ENCODE measurements at places on chromosomes 2 and 18. TPM values are rescaled to one million over a fixed set of nuclear protein-coding genes. Genes with fewer than 3 reads are reported as not detected.

DNA sequence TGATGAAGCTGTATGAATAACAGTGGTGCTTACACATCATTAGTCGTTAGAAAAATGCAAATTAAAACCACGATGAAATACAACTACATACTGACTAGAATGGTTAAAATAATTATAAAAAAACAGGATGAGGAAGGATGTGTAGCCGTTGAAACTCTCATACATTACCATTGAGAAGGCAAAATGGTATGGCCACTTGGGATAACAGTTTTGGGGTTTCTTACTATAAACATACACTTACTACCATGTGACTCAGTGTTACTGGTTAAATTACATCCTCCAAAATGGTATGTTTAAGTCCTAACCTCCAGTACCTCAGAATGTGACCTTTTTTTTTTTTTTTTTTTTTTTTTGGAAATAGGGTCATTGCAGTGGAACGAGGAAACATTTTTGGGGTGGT lies 58.4 kb downstream of the UBE2E3 start:
- no peaks in the 10 kb centered on the region for H3K27me3 ChIP-seq
- DNase-seq: no peak
- no peaks in the 10 kb centered on the region for H3K4me1 ChIP-seq
- no peak overlapping the region for H3K27ac ChIP-seq
- H3K36me3 ChIP-seq: no peaks in the 10 kb centered on the region

DNA sequence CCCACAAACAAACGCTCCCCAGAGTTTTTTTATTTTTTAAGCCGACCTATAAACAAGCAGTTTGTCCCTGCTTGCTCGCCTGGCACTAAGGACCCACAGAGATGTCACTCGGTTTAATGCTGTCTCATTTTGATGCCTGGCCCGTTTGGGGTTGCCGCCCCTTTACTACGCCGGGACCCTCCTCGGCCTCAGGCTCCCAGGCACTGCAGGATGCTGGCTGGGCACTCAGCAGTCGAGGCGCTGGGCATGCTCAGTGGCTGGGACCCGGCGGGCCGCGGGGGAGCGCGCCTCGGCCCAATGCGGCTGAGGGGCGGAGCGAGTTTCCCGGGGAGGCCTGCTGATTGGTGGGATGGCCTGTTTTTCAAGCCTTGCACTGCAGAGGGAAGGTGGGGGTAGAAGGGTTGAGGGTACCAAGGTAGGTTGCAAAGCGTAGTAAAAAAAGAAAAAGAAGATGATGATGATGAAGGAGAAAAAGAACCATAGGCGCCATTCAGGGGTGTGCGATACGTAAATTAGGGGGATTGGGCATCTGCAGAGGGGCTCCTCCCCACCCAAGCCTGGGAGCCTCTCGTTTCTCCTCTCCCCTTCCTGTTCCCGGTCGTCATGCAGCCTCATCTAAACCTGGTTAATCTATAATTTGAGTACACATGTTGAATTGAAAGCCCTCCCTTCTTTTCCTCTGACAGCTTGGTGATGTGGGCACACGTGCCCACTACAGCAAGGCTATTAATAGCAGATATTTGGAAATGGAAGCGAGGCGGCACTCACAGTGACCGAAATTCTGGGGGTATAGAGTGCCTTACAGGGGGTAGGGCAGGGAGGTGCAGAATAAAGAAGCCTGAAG lies 1.5 kb upstream of the IRS1 start:
- peaks cover 41% of the 10 kb centered on the region for H3K4me1 ChIP-seq
- H3K27ac ChIP-seq: peak overlapping the region; percentile 96
- peaks cover 53% of the 10 kb centered on the region for H3K27me3 ChIP-seq
- peak overlapping the region; percentile 62 for H3K4me3 ChIP-seq

DNA sequence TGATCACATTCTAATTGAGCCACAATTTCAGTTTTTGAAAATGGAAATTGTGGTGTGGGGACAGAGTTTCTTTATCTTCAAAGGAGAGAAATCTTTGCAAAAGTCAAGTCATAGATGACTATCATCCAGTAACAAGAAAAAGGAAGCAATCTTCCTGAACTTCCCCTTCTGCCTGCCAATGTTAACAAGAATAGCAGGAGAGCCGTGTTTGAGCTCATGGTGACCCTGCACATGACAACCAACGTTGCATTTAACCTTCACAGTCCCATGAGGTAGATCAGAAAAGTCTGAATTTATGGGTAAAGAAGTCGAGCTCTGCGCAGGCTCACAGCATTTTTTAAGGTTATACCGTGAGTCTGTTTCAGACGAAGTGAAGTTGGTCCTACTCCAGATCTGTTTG lies 454.9 kb downstream of the LPIN1 start:
- DNase-seq: no peak
- no peaks in the 10 kb centered on the region for H3K36me3 ChIP-seq
- no peak overlapping the region for H3K27ac ChIP-seq
- H3K27me3 ChIP-seq: no peaks in the 10 kb centered on the region
- H3K4me1 ChIP-seq: no peaks in the 10 kb centered on the region
- no peak overlapping the region for H3K4me3 ChIP-seq

- no peak overlapping the region for H3K4me3 ChIP-seq
- H3K27me3 ChIP-seq: no peaks in the 10 kb centered on the region
Observed at GRCh38 chr2:199440118-199440517, 17.6 kb downstream of the SATB2 start.

The UGT1A6 gene
- total RNA-seq: 184 TPM

The INHBB gene
- total RNA-seq: 7.2 TPM

- no peaks in the 10 kb centered on the region for H3K27me3 ChIP-seq
- no peaks in the 10 kb centered on the region for H3K4me1 ChIP-seq
- peaks cover 47% of the 10 kb centered on the region for H3K36me3 ChIP-seq
- H3K4me3 ChIP-seq: no peak overlapping the region
Observed at GRCh38 chr18:12474876-12475275, 67.1 kb downstream of the PRELID3A start.

The CDKL4 gene
- total RNA-seq: 4.2 TPM
